ENCODE measurements at places on chromosomes 2 and 18. TPM values are rescaled to one million over a fixed set of nuclear protein-coding genes. Genes with fewer than 3 reads are reported as not detected.

Gene AAMP
- 217 TPM for total RNA-seq

Gene BMPR2
- total RNA-seq = 9.0 TPM

Gene ITPRIPL1
- 26.8 TPM for total RNA-seq

Gene BCL11A
- not detected for total RNA-seq

Gene CTAGE1
- not detected for total RNA-seq

Gene AQP12A
- total RNA-seq = not detected

Gene PCARE
- not detected for total RNA-seq

Gene DHRS9
- not detected for total RNA-seq

Gene TUBA3E
- total RNA-seq = not detected

Gene SLC16A14
- total RNA-seq = 8.5 TPM

Gene PROKR1
- total RNA-seq = not detected

Gene RBKS
- total RNA-seq = 1.1 TPM

Gene ANKRD30BL
- total RNA-seq = not detected

Gene LRRC30
- total RNA-seq = not detected

Gene TRABD2A
- 5.5 TPM for total RNA-seq

Gene DQX1
- not detected for total RNA-seq

Gene EFHD1
- 4.2 TPM for total RNA-seq

Gene VWA3B
- not detected for total RNA-seq

Gene RNF125
- total RNA-seq = 2.8 TPM

Gene DSG1
- total RNA-seq = not detected

All from G401 (cell line).